ENCODE measurements at places on chromosomes 11 and 22. TPM values are rescaled to one million over a fixed set of nuclear protein-coding genes. Genes with fewer than 3 reads are reported as not detected.

DNA sequence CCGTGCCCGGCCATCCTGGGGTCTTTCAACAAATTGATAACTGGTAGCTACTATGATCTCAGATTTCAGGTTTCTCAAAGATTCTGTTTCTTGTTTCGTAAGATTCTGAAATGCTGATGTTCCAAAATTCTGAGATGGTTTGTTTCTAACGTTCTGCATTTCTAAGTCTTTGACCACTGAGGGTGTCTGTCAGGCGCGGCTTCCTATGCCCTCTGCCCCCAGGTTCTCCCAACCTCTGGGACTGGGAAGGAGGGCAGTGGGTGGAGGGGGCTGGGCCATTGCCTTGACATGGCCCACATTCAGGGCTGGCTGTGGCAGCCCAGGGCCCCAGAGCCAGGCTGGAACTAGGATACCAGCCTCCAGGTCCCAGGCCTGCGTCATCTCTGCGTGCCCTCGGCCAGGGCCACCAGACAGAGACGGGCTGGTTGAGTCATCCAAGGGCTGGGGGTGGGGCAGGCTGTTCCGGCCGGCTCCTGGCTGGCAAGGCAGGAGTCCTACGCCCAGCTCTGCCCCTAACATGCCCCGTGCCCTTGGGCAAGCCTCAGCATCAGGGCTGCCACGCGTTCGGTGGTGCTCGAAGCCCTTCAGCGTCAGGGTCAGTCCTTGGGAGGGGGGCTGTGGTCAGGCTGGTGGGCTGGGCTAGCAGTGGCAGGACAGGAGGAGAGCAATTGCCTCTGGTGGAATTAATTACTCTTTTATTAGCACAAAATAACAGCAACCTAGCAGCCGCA, 5.2 kb downstream of the TMEM134 start:
- no peaks in the 10 kb centered on the region for H3K27me3 ChIP-seq
- H3K4me1 ChIP-seq, result peaks cover 36% of the 10 kb centered on the region

The PGA5 gene
- total RNA-seq, result not detected

The C1QTNF5 gene
- 20.5 TPM for total RNA-seq

The BDNF gene
- not detected for total RNA-seq

The FAM111A gene
- 17.6 TPM for total RNA-seq

The HIRA gene
- 18.3 TPM for total RNA-seq

DNA sequence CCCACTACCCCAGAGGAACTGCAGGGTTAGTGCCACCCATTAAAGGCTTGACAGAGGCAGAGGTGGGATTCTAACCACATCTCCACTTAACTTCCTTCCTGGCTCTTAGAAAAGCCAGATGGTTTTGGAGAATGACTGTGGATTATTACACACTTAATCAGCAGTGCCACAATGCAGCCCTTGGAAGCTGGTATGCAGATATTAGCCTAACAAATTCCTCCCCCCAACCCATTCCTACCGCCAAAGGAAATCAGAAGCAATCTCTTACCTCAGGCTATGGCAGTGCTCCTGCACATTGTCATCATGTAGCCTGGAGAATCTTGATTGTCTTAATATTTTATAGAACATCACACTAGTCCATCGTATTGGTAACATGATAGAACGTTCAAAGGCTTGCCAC, 23.2 kb upstream of the NRGN start:
- no peaks in the 10 kb centered on the region for H3K36me3 ChIP-seq
- no peak overlapping the region for H3K27ac ChIP-seq
- H3K27me3 ChIP-seq, result peaks cover 44% of the 10 kb centered on the region

The KRTAP5-8 gene
- total RNA-seq, result 0.48 TPM

DNA sequence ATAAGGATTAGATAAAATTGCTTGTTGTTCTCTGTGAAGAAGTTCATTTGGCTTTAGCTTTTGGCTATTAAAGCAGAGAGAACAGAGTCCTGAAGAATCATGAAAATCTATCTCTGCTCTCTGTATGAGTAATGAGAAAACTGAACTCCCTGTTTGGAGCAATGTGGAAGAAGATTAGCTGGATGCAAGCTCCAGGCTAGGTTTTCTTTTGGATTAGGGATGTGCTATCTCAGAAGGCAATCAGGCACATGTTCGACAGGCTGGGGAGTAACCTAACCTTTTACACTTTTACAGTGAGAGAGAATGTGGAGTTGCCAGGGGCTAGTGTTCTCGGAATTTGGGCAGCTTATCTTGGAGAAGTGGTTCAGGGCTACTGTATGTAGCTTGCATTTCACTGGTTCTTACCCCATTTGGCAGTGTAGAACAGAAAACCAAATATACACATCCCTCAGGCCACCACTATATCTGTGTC, 8.5 kb upstream of the SLN start:
- DNase-seq, result no peak
- H3K4me3 ChIP-seq, result no peak overlapping the region
- H3K4me1 ChIP-seq, result no peaks in the 10 kb centered on the region
- no peaks in the 10 kb centered on the region for H3K27me3 ChIP-seq
- H3K36me3 ChIP-seq, result no peaks in the 10 kb centered on the region

GRCh38 chr11:122159173-122159721, 43.2 kb upstream of the BLID start:
- H3K36me3 ChIP-seq, result no peaks in the 10 kb centered on the region
- no peaks in the 10 kb centered on the region for H3K4me1 ChIP-seq
- no peaks in the 10 kb centered on the region for H3K27me3 ChIP-seq
- no peak for DNase-seq
- H3K27ac ChIP-seq, result peak overlapping the region; percentile 40
- H3K4me3 ChIP-seq, result no peak overlapping the region

DNA sequence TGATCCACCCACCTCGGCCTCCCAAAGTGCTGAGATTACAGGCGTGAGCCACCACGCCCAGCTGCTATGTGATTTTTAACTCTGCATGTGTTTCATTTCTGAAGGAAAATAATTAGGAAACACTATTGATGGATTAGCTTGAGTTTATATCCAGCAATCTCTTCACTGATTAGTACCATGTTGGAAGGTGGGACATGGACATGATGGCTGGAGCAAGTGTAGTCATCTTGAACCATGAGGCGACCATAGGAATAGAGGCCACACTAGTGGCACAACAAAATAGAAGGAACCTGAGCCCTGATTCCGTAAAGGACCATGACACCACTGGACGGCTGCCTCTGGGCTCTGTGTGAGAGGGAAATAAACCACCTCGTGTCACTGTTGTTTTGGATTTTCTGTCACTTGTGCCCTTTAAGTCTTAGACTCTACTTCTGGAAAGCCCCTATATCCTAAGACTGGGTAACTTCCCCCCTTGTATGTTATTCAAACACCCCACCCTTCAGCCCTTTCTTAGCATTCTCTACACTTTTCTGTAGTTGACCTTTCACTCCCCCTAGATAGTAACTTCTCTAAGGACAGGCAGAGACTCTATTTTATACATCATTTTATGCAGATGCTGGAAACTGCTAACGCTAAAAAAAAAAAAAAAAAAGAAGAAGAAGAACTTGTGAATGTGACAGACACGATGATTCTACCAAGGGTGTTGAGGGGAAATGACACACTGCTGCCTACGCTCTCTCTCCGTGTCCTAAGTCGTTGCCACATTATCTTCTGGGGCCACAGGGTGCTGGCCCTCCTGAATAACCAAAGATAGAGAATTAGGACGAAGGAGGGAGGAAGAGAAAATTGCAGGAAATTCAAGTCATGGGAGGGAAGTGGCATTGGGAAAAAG, 2.7 kb upstream of the VPS37C start:
- DNase-seq, result no peak
- H3K4me3 ChIP-seq, result no peak overlapping the region
- H3K27me3 ChIP-seq, result no peaks in the 10 kb centered on the region
- peaks cover 30% of the 10 kb centered on the region for H3K4me1 ChIP-seq

DNA sequence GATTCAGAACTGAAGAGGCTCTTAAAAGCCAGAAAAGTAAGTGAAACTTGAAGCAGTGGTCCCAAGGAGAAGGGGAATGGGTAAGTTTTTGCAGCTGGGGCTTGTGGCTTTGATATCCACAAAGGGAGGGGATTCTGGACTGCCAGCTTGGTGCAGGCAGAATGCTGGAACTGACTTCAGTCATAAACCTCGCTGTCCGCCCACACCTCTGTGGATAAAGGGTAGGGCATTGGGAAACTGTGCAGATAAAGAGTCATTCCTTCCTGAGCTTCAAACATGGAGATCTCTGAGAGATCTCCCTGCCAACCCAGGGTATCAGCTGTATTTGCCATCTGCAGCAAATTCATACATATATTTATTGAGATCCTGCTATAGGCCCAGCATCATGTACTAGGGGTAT, 124.3 kb upstream of the OR9Q1 start:
- H3K36me3 ChIP-seq, result no peaks in the 10 kb centered on the region
- peak; percentile 62 for DNase-seq
- no peak overlapping the region for H3K4me3 ChIP-seq
- H3K27me3 ChIP-seq, result no peaks in the 10 kb centered on the region

DNA sequence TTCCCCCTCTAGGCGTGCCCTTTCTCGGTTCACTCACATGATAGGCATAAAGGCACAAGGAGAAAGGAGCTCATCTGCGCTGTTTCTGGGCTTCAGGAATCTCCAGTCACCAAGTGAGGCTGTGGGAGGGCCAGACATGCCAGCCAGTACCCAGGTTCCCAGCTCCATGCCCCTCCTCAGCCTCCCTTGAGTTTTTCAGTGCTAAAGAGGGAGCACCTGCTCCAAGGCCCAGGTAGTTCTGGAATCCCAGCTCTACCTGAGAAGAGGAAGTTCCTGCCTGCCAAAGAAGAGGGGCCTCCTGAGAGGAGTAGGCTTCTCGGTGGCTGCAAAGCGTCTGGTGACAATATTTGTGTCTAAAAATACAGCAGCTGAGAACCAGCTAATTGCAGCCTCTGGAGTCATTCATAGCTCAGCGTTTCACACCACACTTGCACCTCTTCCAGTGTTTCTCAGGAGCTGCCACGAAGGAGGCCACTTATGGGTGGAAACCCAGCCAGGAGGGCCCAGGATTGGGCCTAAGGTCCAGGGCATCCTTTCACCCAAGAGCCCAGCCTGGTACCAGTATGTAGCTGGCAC, 197.4 kb downstream of the TRIM29 start:
- no peak overlapping the region for H3K27ac ChIP-seq
- no peak overlapping the region for H3K4me3 ChIP-seq

DNA sequence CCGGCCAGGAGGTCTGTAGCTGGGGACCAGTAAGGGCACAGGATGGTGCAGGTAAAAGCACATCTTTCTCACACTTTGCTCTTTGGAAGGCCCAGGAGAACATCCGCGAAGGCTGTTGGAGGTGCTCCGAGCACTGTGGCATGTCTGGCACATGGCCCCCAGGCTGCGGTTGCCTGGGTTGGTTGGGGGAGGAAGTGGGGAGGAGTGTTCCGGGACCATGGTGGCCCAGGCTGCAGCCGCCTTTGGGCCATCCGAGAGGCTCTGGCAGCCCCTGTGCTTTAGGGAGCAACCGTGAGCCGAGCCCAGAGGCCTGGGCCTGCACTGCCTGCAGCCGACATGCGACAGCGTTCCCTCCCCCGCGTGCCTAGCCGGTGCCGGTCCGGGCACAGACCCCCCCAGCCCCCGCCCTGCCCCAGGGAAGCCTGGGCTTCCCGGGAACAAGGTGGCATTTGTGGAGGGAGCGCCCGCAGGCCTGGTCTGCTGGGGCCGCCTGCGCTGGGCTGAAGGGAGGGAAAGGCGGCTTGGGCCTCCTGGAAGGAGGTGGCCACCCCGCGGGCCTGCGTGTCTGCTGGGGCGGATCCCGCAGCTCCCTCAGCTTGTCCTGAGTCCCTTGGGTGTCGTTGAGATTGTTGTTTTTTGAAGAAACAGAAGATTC, 57.9 kb downstream of the GRAMD4 start:
- H3K4me3 ChIP-seq, result no peak overlapping the region
- no peak overlapping the region for H3K27ac ChIP-seq
- no peak for DNase-seq

The LDHAL6A gene
- not detected for total RNA-seq

DNA sequence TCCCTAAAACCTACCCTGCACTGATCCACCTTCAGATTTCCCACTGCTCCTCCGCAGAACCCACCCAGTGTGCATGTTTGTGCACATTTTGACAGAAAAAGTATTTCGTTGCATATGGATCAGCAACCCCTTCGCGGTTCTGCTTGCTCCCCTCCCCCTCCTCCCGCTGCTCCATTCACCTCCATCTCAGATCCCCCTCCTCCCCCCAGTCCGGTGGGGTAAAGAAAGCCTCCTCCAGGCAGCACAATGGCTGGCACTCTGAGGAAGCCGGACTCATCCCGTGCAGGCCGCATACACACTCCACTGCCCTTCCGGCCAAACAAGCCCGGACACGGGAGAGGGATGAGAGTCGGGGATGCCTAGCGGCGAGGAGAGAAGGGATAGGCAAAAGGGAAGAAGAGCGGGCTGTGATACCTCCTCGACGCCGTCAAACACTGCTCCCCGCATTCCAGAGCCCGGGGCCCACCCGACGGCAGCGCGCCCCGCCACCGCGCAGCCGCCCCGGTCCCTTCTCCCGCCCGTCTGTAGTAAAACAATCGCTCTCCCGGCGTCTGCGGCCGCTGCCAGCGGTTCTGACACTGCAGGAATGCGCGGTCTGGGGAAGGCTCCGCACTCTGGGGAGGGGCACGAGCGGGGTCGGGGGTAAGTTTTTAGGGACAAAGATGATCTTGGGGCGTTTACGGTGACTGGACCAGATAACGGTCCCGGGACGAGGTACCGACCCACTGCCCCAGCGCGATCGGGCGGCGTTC, 915 bp downstream of the FEZ1 start:
- peak overlapping the region; percentile 85 for H3K27ac ChIP-seq
- no peak for DNase-seq
- peak overlapping the region; percentile 26 for H3K4me3 ChIP-seq
- H3K36me3 ChIP-seq, result no peaks in the 10 kb centered on the region
